ENCODE measurements at places on chromosomes 3 and 15.

- DNase-seq, result peak; percentile 24
Measured at GRCh38 chr3:185824051-185825005, 514 bp downstream of the IGF2BP2 start.

- DNase-seq, result no peak
Measured at GRCh38 chr3:4732925-4733324, 239.8 kb downstream of the ITPR1 start.

GRCh38 chr3:126419886-126420786, 25.4 kb downstream of the CFAP100 start:
- DNase-seq, result no peak

DNA sequence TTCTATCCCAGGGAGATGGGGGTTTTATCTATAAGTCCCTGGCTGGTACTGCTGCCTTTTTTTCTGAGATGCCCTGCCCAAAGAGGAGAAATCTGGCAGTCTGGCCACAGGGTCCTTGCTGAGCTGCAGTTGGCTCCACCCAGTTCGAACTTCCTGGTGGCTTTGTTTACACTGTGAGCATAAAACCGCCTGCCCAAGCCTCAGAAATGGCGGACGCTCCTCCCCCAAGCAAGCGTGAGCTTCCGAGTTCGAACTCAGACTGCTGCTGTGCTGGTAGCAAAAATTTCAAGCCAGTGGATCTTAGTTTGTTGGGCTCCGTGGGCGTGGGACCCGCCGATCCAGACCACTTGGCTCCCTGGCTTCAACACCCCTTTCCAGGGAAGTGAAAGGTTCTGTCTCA, 126.8 kb upstream of the SUCLG2 start:
- no peak for DNase-seq

- DNase-seq, result no peak
Measured at GRCh38 chr3:184696697-184697096, 15.2 kb downstream of the MAGEF1 start.

DNA sequence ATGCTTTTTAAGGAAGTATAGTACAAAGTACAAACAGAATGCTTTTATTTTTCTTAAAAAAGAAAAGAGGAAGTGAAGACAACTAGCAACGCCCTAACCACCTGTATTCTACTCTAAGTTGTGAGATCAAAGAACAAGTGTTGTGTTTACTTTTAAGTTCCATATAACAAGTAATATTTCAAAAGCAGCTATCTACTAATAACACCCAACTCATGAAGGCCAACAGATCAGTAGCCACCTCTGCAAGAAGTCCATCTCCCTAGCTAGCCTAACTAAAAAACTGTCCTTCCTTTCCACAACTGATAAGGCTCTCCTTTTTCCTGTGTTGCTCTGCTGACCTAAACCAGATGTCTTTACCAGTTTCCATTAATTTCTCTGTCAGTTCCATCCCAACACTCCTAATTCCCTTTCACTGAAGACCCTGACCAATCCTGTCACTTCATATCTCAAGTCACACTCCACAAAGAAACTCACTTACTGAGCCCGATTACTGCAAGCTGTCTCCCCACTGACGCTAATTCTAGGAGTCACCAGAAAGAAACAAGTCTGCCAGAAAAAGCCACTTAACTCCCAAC, 26.9 kb downstream of the PHC3 start:
- DNase-seq, result peak; percentile 48

DNA sequence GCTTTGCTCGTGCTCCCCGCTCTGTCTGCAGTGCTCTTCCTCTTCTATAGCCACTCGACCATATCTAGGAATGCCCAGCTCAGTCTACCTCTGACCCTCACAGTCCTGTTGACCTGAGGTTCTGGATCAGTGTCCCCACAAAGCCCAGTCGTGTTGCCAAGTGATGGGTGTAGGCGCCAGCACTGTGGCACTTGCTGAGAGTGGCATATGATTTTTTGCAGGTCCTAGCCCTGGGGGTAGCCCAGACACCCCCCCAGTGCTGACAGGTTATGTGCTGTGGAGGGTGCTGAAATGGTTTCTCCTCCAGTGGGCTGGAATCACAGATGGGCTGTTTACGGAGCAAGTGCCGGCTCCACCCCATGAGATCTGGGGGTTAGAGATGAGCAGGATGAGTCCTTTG, 32.5 kb downstream of the ACAD9 start:
- no peak for DNase-seq

GRCh38 chr3:115627180-115628074, 4.1 kb downstream of the GAP43 start:
- DNase-seq, result peak; percentile 44

GRCh38 chr3:122940628-122941086, 86.9 kb downstream of the SEMA5B start:
- no peak for DNase-seq

GRCh38 chr3:50648313-50648712, 26.4 kb upstream of the DOCK3 start:
- no peak for DNase-seq

- DNase-seq, result no peak
Measured at GRCh38 chr15:87597346-87598052, 659.0 kb downstream of the NTRK3 start.

DNA sequence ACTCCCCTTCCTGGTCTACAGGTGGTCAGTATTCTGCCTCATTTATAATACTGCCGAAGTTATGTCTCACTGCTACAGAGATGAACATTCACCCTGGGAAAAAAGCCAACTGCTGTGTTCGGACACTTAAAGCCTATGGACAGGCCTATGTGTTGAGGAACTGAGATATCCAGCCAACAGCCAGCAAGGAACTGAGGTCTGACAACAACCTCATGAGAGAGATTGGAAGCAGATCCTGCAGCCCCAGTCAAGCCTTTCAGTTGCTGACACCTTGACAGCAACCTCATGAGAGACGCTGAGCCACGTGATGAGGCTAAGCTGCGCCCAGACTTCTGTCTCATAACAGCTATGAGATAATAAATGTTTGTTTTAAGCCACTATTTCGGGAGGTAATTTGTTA, 18.2 kb upstream of the FHIT start:
- no peak for DNase-seq

GRCh38 chr15:67025719-67026609, 39.4 kb upstream of the SMAD3 start:
- DNase-seq, result no peak

- no peak for DNase-seq
Measured at GRCh38 chr3:86481031-86481430, 509.9 kb downstream of the VGLL3 start.

- no peak for DNase-seq
Measured at GRCh38 chr15:50145451-50145872, 26.4 kb upstream of the ATP8B4 start.

DNA sequence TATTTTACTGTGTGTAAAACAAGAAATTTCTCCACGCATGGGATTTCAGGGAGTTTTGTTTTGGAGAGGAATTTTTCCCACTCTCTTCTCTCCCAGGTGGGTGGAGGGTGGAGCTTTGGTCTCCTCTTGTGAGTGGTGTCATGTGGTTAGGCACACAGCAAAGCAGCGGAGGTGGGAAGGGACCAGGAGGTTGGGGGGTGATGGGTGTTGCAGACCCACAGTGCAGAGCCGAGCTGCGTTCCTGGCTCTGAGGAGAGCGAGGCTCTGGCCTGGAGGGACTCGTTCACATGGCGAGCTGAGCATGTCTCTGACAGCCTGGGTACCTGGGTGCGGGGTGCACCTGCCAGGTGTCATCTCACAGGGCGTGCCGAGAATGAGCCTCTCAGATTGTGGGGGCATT, 87.8 kb downstream of the RYR3 start:
- DNase-seq, result no peak

DNA sequence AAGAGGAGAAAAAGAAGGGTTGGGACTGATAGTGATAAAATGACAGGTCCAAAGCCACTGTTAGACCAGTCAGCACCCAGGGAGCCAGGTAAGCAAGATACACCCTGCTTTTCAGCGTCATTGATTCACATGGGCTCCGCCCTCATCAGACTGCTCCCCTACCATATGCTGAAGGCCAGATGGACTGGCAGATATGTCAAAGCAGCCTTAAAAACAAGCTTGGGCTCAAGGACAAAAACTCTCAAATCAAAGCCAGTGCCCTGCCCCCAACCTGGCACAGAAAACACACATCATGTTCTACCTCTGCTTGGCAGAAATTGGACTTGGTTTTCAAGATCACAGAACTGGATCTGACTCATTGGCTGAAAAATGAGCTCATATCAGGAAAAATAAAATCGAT, 33.4 kb downstream of the SH3BP5 start:
- DNase-seq, result no peak

DNA sequence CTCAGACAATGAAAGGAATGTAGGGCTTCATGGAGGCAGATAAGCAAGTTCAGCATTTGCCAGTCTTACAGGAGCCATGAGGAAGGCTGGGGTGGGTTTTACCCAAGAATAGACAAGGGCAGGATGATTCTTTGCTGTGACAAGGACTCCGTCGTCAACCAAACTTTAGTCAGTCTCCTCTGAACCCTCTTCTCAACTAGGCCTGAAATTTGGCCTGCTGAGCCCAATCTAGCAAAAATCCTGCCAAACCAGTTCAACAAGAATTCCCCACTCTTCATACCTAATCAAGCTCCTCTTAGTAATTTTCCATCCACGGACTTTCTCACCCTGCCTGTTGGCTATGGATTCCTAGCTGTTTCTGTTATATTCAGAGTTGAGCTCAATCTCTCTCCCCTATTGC, 280.5 kb downstream of the TBL1XR1 start:
- no peak for DNase-seq

GRCh38 chr3:117722856-117723255, 1013.3 kb downstream of the TUSC7 start:
- DNase-seq, result peak; percentile 8

GRCh38 chr15:58566029-58566428, 134.2 kb downstream of the LIPC start:
- no peak for DNase-seq

DNA sequence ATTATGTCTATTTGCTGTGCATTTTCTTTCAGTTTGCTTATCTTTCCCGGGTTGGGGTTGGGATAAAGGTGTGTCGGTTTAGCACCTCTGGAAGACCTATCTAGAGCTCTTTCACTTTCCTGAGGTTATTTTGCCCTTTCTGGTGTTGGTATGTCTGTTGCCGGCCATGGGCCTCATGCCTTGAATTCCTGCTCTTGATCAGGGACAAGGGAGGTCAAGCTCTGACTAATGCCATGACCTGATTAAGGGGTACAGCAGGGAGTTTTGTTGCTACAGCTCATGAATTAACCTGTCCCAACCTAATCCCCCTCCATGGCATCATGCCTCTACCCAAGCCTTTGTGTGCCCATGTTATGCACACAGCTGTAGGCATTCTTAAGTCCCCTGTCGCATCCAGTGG, 70.5 kb upstream of the GOLGA6B start:
- no peak for DNase-seq

DNA sequence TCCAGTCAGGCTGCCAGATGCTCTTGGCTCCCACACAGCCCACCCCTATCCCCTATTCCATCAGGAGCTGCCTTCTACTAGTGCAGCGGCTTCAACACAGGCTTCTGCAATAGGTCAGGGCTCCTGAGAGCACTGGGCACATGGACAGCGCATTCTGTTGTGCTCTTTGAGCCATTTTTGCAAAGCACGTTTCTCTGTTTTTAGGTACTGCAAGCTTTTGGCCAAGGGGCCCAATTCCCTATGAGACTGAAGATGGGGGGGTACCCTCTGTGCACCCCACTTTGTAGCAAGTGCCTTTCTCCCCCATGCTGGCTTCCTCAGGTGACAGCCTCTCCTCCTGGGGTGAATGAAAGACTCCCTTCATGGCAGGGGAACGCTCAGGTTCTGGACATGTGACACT, 31.2 kb downstream of the CHDH start:
- no peak for DNase-seq

DNA sequence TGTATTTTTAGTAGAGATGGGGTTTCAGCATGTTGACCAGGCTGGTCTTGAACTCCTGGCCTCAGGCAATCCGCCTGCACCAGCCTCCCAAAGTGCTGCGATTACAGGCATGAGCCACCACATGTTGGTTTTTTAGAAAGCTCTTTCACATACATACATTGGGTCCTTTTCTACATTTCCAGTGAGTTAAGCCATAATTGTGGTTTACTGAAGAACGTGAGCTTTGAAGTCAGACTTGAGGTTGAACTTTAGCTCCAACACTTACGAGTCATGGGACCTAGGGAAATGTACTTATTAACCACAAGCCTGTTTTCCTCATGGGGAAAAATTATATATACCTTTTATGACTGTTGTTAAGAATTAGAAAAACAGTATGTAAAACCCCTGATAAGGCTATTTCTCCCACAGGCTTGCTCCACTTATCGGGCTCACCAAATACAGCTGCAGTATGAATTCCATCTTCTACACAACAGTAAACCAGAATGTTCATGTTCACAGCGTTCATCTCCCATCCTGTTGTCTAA, 39.0 kb downstream of the GPR160 start:
- DNase-seq, result no peak

- DNase-seq, result no peak
Measured at GRCh38 chr3:169914321-169914720, 2.9 kb downstream of the SAMD7 start.

GRCh38 chr15:43514241-43515057, 3.0 kb upstream of the MAP1A start:
- DNase-seq, result no peak

GRCh38 chr3:122255757-122256439, 69.2 kb upstream of the CSTA start:
- DNase-seq, result no peak

DNA sequence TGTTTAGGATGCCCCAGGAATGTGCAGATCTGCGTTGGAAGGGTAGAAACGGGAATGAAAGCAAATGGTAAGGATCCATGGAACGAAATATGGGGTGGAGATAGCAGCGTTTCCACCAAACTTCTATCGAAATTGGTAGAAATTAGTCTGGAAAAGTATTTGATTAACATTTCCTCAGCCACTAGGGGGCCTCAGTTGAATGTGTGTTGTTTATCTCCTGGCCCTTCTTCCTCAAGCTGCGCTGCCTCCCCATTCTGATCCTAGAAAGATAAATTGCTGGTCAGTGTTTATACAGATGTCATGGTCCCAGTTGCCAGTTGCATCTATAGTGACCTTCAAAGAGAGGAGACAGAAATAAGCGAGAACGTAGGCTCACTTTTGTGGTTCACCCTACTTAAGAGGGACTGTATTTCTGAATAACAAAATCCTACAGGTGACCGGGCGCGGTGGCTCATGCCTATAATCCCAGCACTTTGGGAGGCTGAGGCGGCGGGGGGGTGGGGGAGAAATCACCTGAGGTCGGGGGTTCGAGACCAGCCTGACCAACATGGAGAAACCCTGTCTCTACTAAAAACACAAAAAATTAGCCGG, 457.1 kb downstream of the SQOR start:
- DNase-seq, result no peak

DNA sequence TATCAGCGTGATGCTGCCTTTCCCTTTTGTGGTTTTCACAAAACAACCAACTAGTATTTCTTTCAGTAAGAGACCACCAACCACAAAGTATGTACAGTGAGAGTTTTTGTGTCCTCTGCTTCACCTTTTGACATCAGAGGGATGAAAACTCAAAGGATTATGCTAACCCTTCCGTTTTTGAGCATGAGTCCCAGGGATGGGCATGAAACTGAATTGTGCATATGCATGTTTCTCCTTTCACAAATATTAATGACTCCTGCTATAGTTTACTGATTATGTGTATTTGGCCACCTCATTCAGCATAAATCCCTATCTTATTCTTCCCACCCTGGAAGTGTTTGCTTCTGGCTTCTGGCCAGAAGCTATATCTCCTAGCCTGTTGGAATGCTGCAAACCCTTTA, 59.2 kb downstream of the RSRC1 start:
- DNase-seq, result no peak

- no peak for DNase-seq
Measured at GRCh38 chr3:48215876-48216275, 7.4 kb upstream of the CAMP start.

- no peak for DNase-seq
Measured at GRCh38 chr3:40996382-40996781, 202.9 kb upstream of the CTNNB1 start.

- no peak for DNase-seq
Measured at GRCh38 chr3:47908744-47909143, 105.8 kb downstream of the DHX30 start.

- DNase-seq, result no peak
Measured at GRCh38 chr15:62618432-62618831, 424.1 kb upstream of the TPM1 start.
